ENCODE measurements at places on chromosomes 6 and 20.

GRCh38 chr6:47247227-47247797 lies 62.4 kb downstream of the TNFRSF21 start:
- no peak for DNase-seq

GRCh38 chr6:138245751-138246150 lies 27.5 kb upstream of the PBOV1 start:
- DNase-seq, result no peak

DNA sequence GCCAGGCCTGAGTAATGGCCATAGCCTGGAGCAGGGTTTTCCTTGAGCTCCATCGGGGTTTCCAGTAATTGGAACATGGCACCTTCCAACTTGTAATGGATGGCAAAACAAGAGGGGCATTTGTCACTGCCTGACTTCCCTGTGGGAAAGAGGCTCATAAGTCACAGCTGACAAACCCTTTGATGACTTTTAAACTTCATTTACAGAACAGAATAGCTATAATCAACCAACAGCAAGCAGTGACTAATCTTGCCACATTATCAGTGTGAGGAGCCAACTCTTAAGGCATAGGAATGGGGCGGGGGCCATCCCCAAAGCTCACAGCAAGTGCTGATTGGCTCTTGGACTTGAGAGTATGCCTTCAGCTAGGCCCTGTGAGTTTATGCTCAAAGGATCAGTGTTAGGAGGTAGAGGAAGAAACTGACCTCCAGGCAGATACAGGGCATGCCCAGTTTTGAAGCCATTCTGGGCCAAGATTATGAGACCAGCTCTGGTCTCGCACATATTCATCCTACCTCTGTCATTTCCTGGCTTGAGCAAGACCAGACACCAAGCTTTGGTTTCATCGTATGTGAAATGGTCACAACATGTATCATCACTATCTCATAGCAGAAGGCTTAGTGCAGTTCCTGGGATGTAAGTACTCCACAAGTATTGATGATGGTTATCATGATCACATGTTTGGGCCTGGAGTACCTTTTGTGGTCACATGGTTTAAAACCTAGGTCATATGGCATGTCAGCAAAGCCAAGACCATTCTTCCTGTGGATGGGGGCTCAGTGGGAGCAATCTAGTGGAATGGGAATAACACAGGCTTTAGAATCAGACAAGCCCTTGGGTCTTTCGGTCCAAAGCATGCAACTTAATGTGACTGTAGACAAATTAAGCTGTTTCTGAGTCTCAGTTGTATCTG lies 49.2 kb downstream of the EIF2S2 start:
- DNase-seq, result no peak

DNA sequence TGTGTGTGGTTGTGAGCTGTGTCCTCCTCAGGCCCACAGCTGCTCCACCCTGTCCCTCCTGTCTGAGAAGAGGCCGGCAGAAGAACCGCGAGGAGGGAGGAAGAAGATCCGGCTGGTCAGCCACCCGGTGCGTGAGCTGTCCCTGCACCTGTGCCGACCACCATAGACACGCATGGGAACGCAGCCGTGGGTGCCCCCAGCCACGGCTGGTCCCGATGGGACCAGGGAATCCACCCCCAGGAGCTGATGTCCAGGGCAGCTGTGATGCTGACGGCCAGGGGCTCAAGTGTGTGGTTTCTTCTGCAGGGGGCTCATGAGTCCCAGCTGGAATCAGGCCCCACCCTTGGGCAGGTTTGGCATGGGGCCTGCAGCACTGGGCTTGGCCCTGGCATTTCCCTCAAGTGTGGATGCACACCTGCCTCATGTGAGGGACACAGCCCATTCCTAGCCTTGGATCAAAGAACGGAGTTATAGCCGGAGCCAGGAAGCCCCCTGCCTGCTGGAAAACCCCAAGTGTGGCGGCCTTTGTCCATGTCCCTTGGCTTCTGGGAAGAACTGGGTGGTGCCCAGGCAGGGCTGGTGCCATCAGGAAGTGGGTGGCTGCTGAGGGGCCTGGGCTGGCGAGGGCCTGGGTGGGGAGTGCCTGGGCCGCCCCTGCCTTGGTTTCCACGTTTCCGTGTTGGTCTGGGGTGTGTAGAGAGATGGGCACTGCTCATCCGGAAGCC lies 4.6 kb upstream of the TNFRSF6B start:
- DNase-seq, result no peak

GRCh38 chr6:158028421-158028820 lies 46.8 kb downstream of the SYNJ2 start:
- no peak for DNase-seq

GRCh38 chr6:107611094-107611810 lies 121.3 kb downstream of the SOBP start:
- DNase-seq, result no peak

GRCh38 chr6:136525586-136526195 lies 24.5 kb downstream of the MAP7 start:
- no peak for DNase-seq

GRCh38 chr6:43058531-43058930 lies 703 bp downstream of the MRPL2 start:
- DNase-seq, result no peak

DNA sequence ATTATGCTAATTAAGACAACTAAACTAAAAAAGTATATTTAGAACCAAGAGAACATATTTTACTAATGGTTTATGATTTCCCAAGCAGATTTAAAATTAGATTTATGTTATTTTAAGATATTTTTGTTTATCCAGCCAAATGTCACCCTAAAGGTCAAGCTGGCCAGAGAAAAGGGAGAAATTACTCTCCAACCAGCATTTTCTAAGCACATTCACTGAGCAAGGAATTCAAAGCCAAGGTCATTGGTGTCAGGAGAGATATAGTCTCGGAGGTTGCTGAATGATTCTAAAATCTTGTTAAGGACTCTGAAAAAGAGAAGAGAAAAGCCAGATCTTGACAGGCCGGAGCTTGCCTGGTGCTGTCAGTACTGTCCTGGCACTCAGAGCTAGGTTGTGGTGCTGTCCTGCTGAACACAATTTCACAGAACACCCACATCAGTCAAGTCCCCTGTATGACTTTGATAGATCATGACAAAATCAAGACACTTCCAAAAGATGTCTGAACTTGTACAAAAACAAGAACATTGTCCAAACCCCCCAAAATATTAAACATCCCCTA lies 222.3 kb upstream of the SMLR1 start:
- DNase-seq, result no peak

DNA sequence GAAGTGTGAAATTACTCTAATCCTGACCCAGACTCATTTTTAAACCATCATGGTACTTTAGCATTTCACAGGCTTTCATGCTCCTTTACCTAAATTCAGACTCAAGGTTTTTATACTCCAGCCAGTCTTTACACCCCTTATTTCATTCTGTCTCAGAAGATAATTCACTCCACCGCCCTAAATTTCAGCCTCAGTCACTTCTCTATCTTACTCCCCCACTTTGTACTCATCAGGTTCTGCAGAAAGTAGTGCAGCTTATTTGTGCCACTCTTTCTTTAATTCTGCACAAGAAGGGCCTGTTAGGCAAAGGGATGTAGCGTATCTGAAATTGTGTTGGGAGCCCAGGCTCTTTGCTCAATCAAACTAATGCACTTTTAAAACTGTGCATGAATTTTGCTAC lies 205.5 kb downstream of the ARHGAP18 start:
- no peak for DNase-seq

DNA sequence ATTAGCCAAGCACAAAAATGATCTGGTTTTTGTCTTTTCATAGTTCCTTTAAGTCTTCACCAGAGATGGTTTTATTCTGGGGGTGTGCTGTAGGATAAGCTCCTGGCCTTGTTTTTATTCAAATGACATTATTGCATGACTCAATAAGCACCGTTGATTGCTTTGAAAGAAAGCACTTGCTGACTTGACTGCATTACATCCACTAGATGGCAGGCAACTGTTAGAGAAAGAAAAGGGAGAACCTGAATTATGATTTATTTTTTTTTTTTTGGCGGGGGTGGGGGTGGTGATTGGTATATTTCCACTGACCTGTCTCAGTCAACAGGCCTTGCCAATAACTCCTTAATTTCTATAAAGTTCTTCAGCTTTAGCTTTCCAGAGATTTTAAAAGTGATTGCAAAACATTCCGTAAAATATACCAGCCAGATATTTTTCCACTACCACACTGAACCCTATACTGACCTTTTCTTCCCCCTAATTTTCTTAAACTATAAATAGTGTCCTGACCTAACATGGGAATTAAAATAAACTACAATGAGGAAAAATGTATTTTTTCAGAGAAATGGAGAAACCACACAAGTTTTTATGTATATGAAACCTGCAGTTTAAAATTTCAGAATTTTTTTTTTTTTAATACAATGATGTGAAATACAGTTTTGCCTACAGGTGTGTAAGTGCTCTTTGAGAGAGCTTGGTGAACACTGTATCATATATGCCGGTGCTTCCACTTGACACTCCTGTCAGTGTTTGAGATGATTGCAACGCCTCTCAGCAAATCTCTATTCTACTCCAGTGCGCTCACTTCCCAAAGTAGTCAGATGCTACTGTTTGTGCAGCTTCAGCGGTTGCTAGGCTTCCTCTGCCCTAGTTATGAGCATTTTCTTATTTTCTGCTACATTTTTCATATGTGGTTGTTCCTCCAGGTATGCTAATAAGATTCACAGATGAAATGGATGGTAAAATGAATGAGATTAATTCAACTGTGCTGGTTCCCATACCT lies 274.3 kb downstream of the CD109 start:
- DNase-seq, result no peak

DNA sequence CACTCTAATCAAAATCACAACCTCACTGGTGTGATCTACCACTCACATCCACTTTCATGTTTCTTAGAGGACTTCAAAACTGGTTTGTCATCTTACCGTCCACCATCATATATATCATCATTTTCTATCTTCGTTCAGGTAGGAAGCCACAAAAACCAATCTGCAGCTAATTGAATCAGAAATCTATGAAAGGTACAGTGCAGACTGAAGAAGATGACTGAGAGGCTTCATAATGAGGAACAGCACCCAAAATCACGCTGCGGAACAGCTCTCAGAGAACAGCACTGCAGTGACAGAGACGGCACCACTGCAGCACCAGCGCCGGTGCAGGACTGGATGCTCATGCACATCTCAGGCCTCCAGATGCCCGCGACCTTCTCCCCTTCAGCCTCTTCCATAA lies 13.0 kb downstream of the GMDS start:
- DNase-seq, result no peak

DNA sequence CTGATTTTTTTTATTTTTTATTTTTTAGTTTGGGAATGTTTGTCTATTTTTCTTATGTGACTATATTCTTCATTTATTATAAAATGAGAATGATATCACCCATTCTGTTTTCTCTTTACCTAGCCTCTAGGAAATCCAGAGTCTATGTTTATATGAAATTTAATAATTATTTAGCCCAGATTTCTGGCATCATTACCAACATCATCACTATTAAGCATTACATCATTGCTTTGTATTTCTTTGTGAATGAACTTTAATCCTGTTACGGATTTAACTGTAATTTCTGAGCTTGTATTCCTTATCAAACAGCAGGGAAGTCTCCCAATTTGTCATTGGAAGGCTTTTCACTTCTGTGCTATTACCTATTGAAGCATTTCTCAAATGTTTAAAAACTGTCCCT lies 72.7 kb upstream of the NOX3 start:
- DNase-seq, result no peak

GRCh38 chr6:83827050-83827449 lies 26.1 kb upstream of the RIPPLY2 start:
- no peak for DNase-seq

GRCh38 chr20:48421547-48421946 lies 406.3 kb downstream of the PREX1 start:
- no peak for DNase-seq

- no peak for DNase-seq
Observed at GRCh38 chr20:59123011-59123677, 40.5 kb upstream of the ZNF831 start.

GRCh38 chr6:141421378-141421777 lies 711.3 kb upstream of the GJE1 start:
- no peak for DNase-seq

- no peak for DNase-seq
Observed at GRCh38 chr6:44229376-44230033, 6.1 kb downstream of the SLC29A1 start.

GRCh38 chr6:106626485-106626884 lies 2.8 kb downstream of the RTN4IP1 start:
- DNase-seq, result no peak

GRCh38 chr6:77015350-77015749 lies 447.9 kb downstream of the HTR1B start:
- DNase-seq, result no peak

DNA sequence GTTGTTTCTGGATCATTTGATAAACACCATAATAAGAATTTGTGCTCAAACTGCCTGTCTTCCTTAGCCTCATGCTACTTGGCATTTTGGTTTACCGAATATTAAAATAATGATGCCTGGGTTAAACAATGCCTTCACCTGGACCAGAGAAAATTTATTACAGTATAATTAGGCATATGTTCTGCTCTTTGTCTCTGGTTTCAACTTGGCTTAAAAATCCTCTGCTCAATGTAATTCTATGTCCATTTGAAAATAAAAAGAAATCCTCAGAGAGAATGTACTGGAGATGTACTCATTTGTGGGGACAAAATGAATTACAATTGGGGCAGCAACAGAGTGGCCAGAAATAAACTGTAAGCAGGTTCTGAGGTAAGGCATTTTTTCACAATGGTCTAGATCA lies 95.0 kb downstream of the DST start:
- DNase-seq, result no peak

DNA sequence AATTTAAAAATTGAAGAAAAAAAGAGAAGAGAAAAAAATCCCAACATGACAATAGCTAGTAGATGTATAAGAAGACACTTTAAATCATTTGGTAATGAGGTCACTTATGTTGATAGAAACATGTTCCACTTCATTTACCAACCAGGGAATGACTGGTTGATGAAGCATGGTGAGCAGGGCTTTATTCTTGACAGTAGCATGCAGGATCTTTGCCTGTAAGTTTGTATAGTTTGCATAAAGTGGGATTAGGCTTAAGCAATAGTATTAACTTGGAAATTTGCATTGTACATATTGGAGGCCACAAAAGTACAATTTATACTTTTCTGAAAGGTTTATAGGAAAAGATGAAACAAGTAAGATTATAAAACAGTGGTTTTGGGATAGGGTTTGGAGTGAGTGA lies 67.0 kb downstream of the NOX3 start:
- DNase-seq, result no peak

- no peak for DNase-seq
Observed at GRCh38 chr6:46715141-46715540, 20.0 kb downstream of the PLA2G7 start.

DNA sequence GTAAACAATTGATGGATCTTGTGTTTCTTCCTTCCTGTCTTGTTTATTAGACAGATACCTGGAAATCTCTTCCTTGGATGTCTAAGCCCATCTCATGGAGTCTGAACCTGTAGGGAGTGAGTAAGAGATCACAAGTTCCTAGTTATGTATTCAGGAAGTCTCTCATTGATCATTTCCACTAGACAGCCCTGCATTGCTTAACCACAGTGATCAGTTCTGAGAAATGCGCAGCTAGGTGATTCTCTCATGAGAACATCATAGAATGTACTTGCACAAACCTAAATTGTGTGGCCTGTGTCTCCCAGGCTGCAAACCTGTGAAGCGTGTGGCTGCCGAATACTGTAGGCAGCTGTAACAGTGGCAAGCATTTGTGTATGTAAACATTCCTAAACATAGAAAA lies 39.1 kb downstream of the FAM120B start:
- no peak for DNase-seq
